ENCODE measurements at places on chromosomes 2 and 18.

- no peak for DNase-seq
Measured at GRCh38 chr2:223062396-223062795, 10.4 kb downstream of the KCNE4 start.

DNA sequence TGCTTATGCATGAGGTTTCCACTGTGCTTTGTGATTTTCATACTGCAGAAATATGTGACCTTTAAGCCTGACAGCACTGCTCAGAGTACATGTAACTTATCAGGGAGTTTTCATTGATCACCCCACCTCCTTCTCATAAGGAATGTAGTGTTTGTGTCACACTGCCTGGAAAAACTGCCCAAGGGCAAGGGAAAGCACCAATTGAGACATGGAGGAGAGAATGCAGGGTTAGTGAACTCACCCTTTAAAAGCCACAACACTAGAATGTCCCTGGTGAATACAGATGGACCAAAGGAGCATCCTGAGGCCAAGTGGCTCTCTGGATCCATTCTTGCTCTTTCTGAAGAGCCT, 147.2 kb upstream of the SPATS2L start:
- no peak for DNase-seq

GRCh38 chr2:226893216-226893615, 57.4 kb downstream of the RHBDD1 start:
- DNase-seq: no peak

DNA sequence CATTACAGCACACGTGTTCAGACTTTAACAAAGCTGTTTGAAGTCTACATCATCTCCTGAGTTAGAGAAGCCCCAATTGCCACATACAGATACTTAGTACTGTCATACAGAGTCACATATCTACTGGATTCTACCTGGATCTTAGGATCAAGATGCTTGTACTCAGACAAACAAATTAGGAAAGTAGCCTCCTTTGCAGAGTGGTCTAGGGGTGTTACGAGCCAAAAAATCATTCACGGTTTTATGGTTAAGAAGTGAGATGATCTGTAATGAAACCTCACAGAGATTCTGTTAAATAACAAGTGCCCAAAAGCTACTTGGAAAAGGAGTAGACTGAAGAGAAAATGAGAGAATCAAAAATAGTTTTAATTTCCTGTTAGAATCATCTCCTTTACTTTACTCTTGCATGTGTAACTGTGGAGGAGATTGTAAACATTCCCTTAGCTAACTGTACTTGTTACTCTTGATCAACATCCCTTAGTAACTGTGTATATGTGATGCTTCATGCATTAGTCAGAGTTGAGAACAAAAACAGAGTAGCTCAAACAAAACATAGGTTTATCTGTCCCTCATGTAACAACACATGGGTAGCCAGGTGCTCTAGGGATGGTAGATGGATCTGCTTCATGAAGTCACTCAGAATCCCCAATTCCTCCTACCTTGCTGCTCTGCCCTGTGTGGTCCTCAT, 16.4 kb upstream of the IL1RL1 start:
- no peak for DNase-seq

GRCh38 chr2:71558300-71559051, 105.1 kb downstream of the DYSF start:
- DNase-seq: no peak

DNA sequence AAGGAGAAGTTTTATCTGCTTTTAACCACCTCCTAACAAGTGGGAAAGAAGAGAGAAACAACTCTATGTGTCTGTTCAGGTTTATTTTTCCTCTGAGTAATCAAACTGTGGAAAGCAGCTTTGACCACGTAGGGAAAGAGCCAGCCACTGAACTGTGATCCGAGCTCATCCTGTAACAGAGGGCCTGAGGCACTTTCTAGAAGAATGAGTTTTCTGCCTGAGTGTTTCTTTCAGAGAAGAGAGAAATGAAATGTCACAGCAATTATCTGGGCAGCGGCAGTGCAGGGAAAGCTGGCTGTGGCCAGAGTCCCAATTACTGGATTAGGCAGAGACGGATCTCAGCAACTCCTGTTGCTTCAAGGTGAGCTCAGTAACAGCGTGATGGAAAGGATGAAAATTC, 151.9 kb downstream of the CD226 start:
- DNase-seq: no peak

- DNase-seq: no peak
Measured at GRCh38 chr18:28086670-28087552, 90.0 kb downstream of the CDH2 start.

Measured in osteocyte (in vitro differentiated cells).